ENCODE measurements at places on chromosomes 2 and 18.
A peak's percentile ranks its signal among the peaks of the same experiment; 100 is the strongest.

- no peak for DNase-seq
These were observed 259.7 kb downstream of the LPIN1 start for GRCh38 chr2:12005886-12006681.

GRCh38 chr2:226800941-226801784, 1.5 kb upstream of the IRS1 start:
- peak; percentile 82 for DNase-seq

- no peak for DNase-seq
These were observed 92.9 kb upstream of the SP3 start for GRCh38 chr2:174058026-174058425.

GRCh38 chr2:238220892-238221521, 17.5 kb upstream of the ILKAP start:
- DNase-seq, result no peak

GRCh38 chr2:19893520-19894133, 8.2 kb downstream of the TTC32 start:
- no peak for DNase-seq
